ENCODE measurements at places on chromosomes 2 and 18.

GRCh38 chr18:76005632-76006208 lies 489.3 kb downstream of the ZNF516 start:
- DNase-seq = no peak

GRCh38 chr2:149884871-149885270 lies 297.3 kb upstream of the MMADHC start:
- DNase-seq = no peak

DNA sequence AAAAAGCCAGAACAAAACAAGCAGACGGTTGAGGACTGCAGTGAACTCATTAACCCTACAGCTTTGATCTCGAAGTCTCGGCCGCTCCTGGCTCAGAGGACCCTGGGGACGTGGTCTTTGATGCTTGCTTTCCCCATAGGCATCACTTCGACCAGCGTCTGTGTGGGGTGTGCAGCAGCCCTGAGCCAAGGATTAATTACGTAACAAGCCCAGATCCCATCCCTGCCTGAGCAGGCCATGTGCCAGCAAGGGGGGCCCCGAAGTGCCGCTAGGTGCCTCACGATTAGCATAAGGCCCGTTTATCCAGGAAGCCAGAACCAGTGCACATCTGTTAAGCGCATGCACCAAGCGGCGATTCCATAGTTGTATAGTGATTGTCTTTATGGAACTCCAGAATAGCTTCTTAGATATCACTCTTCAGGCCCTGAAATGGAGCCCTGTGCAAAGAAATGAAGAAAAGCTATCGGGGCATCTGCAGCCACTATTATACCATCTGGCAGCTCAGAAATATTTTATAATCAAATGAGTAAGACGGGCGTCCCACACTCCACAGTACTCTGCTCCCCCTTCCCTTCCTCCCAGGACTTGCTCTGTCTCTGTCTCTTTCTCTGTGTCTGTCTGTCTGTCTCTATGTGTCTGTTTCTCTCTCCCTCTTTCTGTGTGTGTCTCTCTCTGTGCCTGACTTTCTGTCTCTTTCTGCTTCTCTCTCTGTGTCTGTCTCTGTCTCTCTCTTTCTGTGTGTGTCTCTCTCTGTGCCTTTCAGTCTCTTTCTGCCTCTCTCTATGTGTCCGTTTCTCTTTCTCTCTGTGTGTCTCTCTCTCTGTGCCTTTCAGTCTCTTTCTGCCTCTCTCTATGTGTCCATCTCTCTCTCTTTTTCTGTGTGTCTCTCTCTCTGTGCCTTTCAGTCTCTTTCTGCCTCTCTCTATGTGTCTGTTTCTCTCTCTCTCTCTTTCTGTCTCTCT lies 41.7 kb downstream of the HPCAL1 start:
- no peak for DNase-seq

DNA sequence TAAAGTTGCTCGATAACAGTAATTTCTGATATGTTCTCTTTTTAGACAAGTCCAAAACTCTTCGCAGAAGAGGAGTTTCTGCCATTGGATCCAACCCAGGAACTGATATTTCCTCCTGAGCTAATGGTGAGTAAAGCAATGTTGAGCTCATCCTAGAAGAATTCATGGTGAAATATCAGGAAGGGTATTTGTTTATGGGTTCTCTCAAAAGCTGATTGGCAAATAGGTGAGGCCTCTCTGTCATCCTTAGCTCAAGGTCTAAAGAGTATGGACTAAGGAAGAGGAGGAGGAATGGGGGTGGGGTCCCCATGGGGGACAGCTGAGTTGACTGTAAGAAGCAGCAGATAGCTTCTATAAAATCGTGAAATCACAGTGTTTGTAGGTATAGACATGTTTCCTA lies 18.2 kb downstream of the AOX1 start:
- peak; percentile 40 for DNase-seq

DNA sequence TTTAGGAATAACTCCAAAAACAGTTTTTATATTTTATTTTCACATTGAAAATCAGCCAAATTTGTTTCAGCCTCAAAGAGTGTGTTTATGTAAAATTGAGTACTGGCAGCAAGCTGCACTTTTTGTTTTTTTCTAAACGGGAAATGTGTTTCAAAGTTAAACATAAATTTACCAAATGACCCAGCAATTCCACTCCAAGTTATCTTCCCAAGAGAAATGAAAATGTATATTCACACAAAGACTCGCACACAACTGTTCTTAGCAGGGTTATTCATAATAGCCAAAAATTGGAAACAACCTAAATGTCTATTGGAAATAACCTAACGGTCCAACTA lies 9.3 kb downstream of the ALPK2 start:
- DNase-seq = no peak

DNA sequence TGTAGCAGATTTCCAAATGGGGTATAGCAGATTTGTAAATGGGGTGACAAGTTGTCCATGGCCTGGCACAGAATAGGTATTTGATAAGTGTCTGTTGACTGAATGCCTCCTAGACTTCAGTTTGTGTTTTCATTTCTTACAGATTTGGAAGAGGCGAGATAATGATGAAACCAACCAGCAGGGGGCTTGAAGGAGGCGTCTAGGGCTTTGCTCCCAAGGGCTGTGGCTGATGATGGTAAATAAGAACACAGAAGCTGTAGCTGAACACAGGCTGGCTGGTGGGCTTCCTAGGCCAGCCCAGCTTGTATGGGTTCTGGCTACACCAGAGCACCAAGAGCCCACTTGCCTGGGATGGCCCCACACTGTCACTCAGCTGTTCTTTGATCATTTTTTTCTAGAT lies 19.4 kb downstream of the SFTPB start:
- no peak for DNase-seq

Data from fibroblast of skin of left quadriceps (primary cell).